ENCODE measurements at places on chromosomes 7 and 10. TPM values are rescaled to one million over a fixed set of nuclear protein-coding genes. Genes with fewer than 3 reads are reported as not detected.

DNA sequence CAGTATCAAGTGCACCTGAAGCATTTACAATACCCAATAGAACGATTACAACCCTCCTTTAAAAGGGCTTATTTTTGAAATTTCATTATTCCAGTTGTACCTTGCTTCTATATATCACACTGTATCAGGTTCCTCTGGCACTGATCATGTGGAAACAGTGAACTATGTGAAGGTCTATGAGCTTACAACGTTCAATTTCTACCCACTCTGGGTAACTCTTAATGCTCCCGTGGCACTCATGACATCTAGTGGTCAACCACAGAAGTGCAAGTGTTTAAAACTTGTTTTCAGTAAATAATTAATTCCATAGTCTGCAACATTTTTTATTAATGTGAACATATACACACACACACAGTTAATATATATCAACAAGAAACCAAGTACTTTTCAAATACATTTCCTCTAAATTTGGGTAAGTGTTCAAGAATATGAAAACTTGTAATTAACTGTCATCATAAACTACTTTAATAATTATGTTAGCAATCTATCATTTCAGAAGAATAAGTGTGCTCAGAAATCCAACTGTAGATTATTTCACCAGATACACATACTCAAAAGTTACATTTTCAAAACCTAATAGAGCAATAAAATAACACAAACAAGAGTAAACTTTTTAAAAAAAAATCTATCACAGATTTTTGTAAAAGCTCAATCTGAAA is 61.0 kb downstream of the MPP7 start:
- peak; percentile 53 for DNase-seq

- DNase-seq, result no peak
These were observed 21.1 kb upstream of the BPGM start for GRCh38 chr7:134625550-134625949.

DNA sequence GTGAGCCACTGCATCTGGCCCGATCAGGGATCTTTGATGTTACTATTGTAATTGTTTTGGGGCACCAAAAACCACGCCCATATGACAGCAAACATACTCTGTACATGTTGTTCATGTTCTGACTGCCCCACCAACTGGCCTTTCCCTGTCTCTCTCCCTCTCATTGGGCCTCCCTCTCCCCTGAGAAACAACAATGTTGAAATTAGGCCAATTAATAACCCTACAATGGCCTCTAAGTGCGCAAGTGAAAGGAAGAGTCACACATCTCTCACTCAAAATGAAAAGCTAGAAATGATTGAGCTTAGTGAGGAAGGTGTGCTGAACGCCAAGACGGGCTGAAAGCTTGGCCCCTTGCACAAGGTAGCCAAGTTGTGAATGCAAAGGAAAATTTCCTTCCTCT is 50.3 kb upstream of the SDK1 start:
- DNase-seq, result no peak

DNA sequence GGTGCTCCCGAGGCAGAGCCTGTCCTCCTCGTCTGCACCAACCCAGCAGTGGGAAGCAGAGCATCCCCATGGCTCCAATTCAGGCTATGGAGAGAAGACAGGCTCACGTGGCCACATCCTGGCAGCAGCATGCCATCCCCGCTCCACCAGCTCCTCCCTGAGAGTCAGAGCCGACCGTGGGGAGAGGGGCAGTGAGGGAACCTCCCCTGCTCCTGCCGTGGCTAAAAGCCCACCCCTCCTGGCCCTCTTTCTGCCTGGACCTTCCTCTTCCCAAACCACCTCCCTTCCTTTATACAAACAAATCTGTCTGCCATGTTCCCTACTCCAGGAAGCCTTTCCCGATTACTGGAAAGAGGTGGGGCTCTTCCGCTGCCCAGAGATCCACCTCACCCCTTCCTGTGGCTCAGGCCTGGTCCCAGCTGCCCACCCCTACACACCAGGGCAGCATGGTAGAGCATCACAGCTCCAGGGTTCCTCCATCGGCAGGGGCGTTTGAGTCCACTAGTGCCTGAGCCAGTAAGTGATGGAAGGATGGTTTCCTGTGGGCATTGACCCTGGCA is 10.8 kb upstream of the AQP1 start:
- DNase-seq, result no peak

DNA sequence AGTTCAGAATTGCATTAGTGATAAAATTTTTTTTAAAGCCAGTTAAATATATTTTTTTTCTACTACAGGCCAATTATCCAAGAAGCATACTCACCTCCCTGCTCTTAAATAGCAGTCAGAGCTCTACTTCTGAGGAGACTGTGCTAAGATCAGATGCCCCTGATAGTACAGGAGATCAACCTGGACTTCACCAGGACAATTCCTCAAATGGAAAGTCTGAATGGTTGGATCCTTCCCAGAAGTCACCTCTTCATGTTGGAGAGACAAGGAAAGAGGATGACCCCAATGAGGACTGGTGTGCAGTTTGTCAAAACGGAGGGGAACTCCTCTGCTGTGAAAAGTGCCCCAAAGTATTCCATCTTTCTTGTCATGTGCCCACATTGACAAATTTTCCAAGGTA is 119.1 kb downstream of the TRIM24 start:
- DNase-seq, result no peak

DNA sequence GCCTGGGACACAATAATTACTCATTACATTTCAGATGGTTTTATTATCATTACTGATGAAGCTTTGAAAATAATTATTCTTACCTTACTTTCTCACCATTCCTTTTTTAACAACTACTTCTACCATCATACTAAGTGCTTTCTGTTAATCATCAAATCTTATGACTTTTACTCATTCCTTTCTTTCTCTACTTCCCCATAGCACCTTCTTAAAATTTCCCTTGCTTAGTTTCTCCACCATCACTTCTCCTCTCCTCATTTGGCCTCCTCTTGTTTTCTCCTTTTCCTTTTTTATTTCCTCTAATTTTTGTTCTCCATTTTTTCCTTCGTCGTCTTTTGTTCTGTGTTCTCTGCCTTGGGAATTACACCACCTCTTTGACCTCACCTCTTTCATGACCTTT is 303.2 kb upstream of the KAT6B start:
- no peak for DNase-seq

DNA sequence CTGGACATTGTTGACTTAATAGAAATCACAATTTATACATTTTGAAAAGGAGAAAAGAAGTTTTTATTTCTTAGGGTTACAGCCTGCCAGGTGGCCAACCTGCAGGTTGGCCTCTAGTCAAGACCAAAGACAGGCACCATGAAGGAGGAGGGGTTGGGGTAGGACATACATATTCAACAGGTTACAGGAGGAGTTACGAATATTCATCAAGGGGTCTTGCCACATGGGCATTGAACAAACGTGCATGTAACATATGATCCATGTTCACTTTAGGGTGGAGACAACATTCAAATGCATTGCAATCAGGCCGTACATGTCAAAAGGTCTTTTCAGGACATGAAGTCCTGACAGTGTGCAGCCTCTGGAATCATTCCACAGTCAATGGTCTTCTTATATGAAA is 246.2 kb upstream of the AKR1E2 start:
- no peak for DNase-seq

GRCh38 chr10:93622942-93623341 is 10.6 kb downstream of the PDE6C start:
- DNase-seq, result no peak

DNA sequence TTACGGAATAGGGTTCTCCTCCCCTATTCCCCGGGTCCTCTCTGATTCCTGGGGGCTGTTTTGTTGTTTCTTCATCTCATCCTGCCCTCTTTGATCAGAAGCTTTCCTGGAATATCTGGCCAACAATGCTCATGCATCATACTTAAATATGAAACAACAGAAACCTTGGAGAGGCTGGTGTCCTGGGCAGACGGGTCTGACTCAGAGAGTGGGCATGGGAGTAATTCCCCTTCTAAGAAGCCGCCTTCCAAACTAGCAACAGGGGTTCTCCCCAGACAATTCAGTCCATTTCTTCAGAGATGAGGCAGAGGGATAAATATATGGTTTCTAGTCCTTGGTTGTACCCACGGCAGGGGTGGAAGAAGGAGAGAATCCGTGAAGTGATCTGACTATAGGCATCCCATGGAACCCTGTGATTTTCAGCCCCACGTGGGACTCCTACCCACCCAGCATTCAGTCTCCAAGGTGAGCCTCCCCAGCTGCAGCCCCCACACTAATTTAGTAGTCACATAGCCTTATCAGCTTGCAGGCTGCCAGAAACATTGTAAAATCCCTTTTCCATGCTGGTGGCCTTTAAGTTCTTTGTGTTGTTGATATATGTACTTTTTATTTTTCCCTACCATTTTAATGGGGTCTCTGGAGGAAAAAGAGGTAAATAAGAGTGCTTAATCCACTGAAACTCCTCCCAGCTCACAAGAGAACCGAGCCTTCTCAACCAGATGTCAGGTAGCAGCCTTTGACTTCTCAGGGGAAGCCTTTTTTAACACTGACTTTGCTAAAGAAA is 119.2 kb downstream of the SFMBT2 start:
- DNase-seq, result no peak

- DNase-seq, result no peak
These were observed 30.6 kb downstream of the ADARB2 start for GRCh38 chr10:1706711-1707110.

DNA sequence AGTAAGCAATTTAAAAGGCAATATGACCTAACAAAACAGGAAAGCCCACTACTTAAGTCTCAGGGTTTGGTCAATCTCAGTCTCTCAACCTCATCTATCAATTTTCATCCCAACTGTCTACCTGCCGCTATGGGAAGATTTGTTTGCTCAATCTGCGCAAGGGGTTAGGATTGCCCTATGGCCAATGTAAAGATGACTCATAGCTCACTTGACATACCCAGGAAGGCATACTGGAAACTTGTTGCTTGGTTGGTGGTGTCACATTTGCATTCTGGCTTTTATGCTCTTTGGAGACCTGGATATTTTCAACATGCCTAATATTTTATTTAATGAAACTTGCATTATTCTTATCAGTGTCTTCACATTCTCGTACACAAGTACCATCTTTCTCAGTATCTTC is 78.1 kb upstream of the TMEM196 start:
- no peak for DNase-seq

The SYT15 gene
- 29.0 TPM for polyA plus RNA-seq

The MMRN2 gene
- 26.4 TPM for polyA plus RNA-seq

The CTAGE4 gene
- 5.2 TPM for polyA plus RNA-seq
